Activated T-cell treated with anti-CD3 and anti-CD28 coated beads, Interleukin-2, amount 50 U/mL, for 72 hours (primary cell): ENCODE measurements at places on chromosomes 6 and 20.

- no peak for DNase-seq
Observed at GRCh38 chr6:130203370-130203769, 19.4 kb downstream of the SAMD3 start.

GRCh38 chr6:143135325-143135724 lies 74.6 kb downstream of the AIG1 start:
- DNase-seq = no peak

- DNase-seq = peak; percentile 65
Observed at GRCh38 chr20:62918831-62919230, 7.5 kb downstream of the DIDO1 start.

DNA sequence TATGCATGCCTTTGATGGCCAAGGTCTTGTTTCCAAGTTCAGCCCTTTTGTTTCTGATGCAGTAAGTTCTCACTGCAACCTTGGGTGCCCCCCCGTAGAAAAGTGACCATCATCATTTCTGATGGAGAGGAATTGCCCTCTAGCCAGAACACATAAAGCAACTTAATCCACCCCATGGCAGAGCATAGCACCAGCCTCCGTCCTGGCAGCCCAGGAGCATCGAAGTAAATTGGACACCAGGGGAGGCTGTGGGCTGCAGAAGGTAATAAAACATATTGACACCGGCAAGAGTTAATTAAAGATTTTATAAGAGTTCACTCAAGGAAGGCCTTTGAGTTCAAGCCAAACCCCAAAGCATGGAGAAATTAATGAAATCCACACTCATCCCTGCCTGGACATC lies 39.2 kb upstream of the CST7 start:
- DNase-seq = no peak

DNA sequence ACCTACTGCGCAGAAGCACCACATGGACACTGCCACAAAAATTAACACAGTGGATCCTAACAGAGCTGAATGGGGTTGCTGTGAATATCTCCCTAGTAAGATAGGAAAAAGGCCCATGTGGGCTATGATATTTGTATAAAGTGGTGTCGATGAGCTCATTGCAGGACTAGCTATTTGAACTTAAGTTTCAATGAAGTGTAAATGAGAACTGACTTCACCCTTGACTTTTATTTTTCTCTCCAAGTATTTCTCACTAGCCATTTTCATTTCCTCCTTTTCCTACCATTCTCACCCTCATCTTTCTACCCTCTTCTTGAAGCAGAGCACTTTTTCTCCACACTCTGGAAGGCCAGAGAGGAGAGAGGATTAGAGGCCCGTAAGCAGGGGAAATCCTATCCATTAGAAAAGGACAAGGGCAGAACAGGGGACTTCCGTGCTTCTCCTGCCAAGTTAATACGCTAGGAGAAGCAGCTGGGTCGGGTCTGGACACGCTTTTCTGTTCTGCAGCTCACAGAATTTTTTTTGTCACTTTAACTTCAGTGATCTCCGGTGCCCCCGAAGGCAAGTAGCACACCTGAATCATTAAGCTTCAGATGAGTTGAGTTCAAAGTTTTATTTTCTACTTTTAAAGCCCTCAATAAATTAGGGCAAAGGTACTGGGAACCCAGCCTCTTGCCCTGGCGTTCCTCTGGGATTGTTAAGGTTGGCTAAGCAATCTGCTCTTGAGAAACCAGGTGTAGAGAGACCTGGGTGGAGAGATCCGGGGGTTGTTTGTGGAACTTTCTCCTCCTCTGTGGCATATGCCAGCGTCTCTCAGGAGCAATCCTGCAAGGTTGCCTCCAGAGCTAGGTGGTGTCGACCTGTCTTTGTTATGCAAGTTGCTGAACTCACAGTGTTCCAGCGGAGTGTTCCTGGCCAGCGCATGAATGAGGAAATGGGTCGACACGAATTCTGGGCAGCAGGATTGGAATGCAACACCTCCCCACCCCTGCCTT lies 56.2 kb upstream of the ARID1B start:
- DNase-seq = no peak

DNA sequence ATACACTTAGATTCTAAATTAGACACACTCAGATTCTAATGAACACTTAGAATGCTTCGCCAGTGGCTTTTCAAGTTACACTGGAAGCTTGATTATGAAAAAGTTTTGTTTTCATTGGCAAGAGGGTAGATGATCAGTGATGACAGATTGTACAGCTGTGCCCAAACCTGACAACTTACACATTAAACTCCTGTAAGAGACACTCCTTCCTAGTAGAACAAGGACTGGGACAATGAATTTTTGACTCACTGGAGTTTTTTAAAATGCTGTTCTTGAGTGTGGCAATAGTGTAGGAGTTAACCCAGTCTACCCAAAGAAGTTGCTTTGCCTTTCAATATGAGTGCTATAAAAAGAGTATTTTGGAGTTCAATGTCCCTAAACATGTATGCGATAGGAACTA lies 140.8 kb downstream of the SLC16A10 start:
- no peak for DNase-seq

DNA sequence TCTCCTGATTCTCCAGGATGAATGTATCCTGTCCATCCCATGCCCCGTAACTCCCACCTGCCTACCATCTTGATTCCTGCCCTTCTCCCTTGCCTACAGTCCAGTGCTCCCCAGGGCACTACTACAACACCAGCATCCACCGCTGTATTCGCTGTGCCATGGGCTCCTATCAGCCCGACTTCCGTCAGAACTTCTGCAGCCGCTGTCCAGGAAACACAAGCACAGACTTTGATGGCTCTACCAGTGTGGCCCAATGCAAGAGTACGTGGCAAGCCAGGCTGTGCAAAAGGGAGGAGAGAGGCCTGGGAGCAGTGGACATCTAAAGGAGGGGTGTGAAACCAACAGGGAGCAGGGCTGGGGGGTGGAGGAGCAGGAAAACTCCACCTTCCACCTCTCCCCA lies 15.0 kb upstream of the ZNF76 start:
- no peak for DNase-seq

DNA sequence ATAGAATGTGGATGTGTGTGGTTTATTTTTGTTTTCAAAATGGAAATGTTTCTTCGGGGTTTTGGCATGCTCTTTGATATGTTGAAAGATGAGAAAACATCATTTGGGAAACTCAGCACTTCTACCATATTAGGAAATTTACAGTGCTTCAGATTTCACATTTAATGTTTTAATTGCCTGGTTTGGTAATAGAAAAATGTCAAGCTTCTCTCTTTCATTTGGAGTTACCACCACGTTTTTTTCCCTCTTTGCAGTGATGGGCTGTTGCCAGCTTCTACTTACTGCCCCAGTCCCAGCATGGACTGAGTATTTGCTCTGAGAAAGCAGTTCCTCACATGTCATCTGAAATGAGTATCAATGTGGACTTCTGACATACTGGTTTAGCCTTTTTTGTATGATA lies 267.7 kb downstream of the PRL start:
- no peak for DNase-seq

GRCh38 chr6:67768972-67769371 lies 866.1 kb upstream of the ADGRB3 start:
- DNase-seq = no peak

DNA sequence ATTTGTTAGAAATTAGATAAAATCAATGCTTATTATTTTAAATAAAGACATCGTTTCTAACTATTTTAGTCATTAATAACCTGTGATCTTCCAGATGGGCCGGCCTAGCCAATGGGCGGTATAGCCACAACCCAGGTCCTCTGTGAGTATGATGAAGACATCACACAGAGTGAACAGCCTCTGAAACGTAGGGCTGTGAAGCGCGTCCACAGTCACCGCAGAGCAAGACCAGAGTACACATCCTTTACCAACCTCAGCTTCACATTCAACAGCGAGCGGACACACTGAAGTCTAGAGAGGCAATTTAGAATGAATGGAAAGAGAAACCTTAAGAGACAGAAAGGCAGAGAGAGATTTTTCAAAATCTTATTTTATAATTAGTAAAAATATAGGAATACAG lies 125.0 kb upstream of the RPS6KA2 start:
- DNase-seq = no peak

DNA sequence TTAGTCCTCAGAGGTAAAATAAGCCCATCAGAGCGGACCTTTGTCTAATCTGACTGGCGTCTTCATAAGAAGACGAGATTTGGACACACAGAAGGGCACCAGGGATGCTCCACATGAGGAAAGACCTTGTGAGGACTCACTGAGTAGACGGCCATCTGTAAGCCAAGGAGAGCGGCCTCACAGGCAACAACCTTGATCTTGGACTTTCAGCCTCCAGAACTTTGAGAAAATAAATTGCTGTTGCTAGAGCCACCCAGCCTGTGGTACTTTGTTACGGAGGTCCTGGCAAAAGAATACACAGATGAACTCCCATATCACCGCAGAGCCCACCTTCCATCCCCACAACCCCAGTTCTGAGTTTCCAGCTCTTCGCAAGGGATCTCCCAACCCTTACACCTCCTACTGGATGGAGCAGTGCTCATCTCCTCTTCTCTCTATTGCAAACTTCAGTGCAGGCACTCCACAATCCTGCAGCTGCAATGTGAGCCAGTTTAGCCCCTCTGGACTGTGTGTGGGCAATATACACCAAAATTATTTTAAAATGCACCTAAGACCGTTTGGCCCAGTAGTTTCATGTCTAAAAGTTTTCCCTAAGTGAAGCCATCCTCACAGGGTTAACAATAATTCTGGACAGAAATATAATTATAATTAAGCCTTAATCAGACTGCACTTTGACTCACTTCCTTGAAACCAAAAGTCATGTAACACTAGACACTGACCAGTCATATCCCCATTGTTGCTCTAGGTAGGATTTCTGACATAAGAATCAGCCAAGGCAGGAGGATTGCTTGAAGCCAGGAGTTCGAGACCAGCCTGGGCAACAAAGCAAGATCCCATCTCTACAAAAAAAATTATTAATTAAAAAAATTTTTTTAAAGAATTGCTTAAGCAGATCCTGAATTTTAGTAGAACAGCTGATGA lies 8.8 kb upstream of the TRIM31 start:
- DNase-seq = no peak
